SK-N-DZ (cell line): ENCODE measurements at places on chromosomes 5 and 9.

DNA sequence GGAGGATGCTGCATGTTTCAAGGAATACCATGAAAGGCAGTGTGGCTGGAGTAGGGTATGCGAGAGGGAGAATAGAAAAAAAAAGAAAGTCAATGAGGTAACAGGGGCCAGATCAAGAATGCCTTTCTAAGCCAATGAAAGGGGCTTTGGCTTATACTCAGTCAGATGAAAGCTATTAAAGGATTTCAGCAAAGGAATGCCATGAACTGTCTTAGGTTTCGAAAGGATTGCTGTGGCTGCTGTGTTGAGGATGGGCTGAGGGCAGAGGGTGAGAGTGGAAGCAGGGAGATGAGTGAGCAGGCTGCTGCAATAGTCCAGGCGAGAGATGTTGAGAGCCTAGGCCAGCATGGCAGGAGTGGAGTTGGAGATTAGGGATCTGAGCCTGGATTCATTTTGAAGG is 135.4 kb upstream of the CKMT2 start:
- DNase-seq: no peak

DNA sequence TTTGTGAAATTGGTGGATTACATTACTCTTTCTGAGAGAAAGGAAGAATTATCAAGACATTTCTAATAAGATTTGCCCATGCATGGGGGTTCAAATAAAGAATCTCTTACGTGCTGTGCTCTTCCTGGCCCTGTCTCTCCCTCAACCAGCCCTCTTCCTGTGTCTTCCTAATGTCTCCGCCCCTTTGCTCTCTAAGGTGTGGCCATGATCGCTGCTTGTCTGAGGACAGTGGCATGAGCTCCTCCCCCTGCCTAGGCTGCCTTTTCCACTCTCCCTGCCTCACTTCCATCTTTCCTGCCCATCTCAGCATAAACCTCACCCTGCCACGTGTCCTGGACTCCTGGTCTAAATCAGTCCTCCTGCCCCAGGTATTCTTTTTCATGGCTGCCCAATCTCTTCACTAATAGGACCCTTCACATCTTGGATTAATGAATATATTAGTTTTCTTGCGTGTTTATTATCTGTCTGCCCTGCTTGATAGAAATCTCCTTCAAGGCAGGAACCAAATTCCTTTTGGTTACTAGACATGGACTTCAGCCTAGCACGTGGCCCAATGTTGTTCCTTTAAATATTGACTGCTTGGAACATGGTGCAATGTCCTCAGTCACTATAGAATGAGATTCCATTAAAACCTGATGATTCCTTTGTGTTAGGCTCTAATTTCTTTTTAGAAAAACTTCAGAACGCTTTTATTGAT is 122.3 kb downstream of the MTRR start:
- DNase-seq: peak; percentile 11

DNA sequence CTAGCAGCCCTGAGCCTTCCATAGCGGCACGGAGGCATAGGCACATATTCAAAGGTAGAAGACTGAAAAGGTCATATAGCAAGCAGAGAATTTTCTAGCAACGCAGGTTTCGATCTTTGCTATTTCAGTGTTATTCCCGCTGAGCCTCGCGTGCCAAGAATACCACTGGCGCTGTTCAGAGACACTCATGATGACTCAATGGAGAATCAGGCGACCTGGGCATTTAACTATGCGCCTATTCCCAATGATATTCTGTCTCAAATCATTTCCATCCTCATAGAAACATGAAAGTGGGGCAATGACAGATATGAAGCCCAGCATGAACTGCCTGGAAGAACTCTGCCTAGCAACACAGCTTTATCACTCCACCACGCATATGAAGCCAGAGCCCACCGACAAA is 59.9 kb downstream of the EFNA5 start:
- no peak for DNase-seq

GRCh38 chr9:77593528-77593927 is 54.6 kb downstream of the GNA14 start:
- no peak for DNase-seq

DNA sequence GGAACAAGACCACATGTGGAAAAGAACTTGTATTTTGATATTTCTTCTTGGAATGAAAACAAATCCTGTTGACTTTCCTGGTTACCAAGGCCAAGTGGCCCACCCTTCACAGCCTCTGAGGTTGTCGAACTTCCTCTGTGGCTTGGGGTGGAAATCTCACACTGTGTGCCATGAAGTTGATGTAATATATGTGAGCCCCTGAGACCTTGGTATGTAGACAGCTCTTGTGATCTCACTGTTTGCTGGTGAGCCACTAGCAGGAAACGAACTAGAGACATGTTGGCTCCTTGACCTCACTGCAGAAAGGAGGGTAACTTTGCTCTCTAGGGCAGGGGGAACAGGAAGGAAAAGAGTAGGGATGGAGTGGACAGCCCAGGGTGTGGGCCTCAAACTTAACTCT is 159.4 kb downstream of the ARHGAP26 start:
- no peak for DNase-seq

DNA sequence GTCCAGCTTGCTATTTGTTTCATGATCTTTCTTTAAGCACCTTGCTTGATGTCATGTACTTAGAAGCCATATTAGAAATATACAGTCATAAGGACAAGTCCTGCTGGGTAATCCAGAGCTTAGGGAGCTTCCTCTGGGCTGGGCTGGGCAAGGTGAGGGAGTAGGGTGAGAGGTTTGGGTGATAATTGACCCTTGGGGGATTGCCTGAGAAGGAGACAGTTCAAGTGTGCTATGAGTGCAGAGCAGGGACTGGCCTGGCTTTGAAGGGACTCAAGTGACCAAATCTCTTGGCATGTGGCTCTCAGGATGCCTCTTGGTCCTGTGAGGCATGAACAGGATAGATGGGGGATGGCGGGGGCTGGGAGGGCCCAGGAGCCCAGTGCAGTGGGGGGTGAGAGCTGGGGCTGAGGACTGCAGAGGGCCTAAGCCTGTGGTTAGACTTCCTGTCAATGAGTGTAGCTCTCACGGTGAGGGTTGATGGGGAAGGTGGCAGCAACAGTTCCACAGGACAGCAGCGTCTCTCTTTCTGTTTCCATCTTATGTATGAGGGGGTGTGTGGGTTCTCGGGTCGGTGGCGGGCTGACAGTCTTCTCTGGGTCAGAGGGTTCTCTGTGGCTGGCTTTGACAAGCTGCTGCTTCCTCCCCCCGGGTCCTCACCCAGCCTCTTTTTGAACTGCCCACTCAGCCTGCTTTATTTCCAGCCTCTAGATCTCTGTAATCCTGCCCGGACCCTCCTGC is 53.5 kb downstream of the RGS3 start:
- no peak for DNase-seq

- no peak for DNase-seq
Measured at GRCh38 chr5:153807801-153808200, 230.9 kb downstream of the FAM114A2 start.

DNA sequence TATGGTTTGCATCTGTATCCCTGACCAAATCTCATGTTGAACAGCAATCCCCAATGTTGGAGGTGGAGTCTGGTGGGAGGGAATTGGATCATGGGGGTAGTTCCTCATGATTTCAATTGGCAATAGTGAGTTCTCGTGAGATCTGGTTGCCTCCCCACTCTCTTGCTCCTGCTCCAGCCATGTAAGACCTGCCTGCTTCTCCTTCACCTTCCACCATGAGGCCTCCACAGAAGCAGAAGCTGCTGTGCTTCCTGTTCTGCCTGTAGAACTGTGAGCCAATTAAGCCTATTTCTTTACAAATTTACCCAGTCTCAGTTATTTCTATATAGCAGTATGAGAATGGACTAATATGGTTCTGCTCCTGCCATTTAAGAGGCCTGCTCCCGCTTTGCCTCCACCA is 32.9 kb downstream of the SCAI start:
- no peak for DNase-seq

GRCh38 chr5:74603376-74603775 is 37.2 kb downstream of the ENC1 start:
- no peak for DNase-seq

DNA sequence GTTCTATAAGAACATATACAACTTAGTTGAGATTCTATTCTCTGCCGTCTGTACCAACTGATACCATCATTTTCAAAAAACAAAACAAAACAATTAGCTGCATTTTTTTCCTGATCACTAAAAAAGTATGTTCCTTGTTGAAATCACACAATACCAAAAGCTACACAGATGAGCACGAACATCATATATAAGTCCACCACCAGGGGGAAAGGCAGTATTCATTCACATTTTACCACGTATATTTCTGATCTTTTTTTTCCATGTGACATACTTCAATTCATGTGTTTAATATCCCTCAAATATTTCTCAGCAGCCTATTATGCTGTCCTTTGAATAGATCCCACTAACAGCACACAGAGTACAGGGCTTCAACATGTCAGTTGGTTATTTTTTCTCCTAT is 40.6 kb downstream of the IRX2 start:
- DNase-seq: no peak

- DNase-seq: no peak
Measured at GRCh38 chr5:137575847-137576246, 76.7 kb upstream of the SPOCK1 start.

DNA sequence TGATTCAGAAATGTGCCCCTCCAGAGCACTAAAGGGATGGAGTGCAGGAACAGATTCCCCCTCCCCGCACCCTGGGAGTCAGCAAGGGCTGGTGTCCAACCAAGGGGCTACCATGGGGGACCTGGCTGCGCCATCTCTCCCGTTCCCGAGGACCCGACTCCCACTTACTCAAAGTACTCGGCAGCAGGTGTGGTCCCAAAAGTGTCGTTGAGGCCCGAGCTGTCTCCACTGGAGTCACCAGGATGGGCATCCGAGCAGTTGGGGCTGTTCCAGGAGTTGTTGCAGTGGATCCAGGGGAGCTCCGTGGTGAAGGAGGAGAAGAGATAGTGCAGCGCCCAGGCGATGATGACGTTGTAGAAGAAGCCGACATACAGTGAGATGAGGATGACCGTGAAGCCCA is 12.9 kb downstream of the SLC6A3 start:
- DNase-seq: no peak

GRCh38 chr9:84691634-84692033 is 22.1 kb downstream of the NTRK2 start:
- DNase-seq: no peak

- DNase-seq: no peak
Measured at GRCh38 chr5:153158608-153159007, 331.9 kb upstream of the GRIA1 start.

GRCh38 chr5:23684103-23684502 is 176.7 kb downstream of the PRDM9 start:
- no peak for DNase-seq

DNA sequence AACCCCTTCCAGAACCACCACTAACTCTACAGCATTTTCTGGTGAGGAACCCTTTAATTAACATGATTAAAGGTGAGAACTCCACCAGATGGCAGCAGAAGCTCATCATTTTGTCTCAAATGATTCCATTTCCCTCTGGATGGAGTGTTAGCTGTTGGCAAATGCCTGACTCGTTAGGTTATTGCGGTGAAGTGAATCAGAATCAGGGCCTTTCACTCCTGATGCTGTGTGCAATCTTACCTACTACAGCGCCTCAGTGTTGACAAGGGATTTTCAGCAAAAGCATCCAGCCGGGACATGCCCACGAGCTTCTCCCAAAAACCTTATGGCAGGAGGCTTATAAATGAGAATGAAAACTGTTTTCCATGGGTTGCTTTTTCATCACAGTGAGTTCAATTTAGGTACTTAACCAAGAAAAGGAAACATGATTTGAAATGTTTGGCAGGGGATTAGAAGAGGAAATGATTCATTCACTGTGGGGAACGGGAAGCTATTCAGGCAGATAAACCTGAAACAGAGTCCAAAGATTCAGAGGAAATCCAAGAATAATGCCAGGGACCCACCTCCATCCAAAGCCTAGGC is 48.0 kb upstream of the CAST start:
- DNase-seq: peak; percentile 56

GRCh38 chr9:116101516-116101915 is 52.1 kb upstream of the PAPPA start:
- no peak for DNase-seq

- DNase-seq: no peak
Measured at GRCh38 chr5:39211773-39212172, 7.6 kb downstream of the FYB1 start.

GRCh38 chr5:157648275-157648990 is 3.8 kb downstream of the SOX30 start:
- no peak for DNase-seq

DNA sequence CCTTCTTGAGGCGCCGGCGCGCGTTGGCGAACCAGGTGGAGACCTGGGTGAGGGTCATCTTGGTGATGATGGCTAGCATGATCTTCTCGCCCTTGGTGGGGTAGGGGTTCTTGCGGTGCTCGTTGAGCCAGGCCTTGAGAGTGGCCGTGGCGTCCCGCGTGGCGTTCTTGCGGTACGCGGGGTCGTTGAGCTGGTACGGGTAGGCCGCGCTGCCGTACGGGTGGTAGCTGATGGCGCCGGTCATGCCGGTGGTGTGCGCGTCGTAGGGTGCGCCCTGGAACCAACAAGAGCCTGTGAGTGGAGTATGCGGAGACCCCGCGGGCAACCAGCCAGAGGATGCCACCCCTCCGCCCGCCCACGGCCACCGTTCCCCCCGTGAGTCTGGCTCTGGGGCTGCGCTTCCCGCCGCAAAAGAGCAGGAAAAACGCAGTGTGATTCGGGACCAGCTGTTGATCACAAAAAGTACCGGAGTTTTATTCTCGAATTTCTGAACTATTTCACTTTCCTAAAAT is 1.9 kb downstream of the IRX2 start:
- no peak for DNase-seq

DNA sequence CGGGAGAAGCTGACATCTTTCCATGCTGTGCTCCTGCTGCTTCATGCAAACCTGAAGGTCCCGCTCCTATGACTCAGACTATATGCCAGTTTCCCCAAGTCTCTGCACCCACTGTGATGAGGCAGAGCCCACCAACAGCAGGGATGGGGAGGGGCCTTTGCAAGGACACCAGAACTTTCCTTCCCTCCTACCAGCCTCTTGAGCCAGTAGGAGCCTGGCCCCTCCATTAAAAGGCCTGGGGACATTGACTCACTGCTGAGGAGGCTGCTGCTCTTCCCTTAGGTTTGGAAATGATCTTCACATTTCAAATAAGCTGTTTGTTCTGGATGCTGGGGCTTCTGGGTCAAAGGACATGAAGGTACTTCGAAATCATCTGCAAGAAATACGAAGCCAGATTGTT is 26.1 kb upstream of the CTSL start:
- DNase-seq: no peak

DNA sequence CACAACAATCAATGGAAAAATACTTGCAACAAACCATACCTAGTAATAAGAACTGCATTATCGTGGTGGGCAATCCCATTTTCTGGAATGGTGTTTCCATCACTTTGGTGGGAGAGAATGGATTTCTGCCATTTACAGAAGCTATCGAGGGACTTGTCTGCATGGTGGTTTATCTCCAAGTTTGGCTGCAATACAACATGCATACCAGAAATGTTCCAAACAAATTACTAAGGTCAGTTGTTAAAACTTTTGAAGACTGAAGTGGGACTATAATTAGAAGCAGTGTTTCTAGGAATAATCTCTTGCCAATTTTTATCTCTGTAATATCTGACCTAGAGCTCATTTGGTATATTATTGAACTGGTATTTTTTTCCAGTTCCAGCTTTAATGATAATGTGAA is 30.3 kb downstream of the ADAMTS6 start:
- DNase-seq: no peak
